T47D (cell line): ENCODE measurements at places on chromosomes 12 and 14.

DNA sequence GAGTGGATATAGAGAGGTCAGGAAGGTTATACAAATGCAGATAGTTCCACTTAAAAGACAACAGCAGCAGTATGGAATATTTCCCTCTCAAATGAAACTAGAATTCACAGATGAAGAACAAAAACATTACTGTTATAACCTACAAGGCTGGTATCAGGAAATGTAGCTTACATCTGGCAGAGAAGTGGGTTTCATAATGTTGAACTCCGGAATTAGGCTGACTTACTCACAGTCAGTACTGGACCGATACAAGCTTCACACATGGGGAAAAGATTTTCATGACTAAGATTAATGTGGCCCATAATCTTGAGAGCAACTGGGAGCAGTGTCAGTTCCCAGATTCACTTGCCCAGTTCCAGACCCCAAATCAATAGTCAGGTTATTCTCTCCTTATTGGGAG, 353.9 kb downstream of the DUSP6 start:
- DNase-seq = no peak

- no peak for DNase-seq
Observed at GRCh38 chr14:69675245-69675583, 63.8 kb downstream of the SUSD6 start.

DNA sequence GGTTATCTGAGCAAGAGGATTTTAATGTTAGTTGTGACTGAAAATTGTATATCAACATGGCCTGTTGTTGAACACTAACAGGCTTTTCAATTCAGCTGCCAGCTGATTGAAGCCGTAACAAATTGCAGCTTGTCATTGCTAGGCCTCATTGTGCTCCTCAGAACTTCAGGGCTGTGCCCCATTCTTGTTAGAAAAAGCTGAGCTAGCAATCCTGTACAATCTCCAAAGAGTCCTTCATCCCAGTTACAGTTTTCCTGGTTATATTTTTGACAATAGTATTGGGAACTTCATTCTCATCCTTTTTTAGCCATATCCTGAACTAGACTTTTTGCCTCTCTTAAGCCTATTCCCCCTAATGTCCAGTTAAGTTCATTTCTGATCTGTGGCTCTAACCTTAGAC, 564.1 kb upstream of the ATXN7L3B start:
- DNase-seq = no peak

DNA sequence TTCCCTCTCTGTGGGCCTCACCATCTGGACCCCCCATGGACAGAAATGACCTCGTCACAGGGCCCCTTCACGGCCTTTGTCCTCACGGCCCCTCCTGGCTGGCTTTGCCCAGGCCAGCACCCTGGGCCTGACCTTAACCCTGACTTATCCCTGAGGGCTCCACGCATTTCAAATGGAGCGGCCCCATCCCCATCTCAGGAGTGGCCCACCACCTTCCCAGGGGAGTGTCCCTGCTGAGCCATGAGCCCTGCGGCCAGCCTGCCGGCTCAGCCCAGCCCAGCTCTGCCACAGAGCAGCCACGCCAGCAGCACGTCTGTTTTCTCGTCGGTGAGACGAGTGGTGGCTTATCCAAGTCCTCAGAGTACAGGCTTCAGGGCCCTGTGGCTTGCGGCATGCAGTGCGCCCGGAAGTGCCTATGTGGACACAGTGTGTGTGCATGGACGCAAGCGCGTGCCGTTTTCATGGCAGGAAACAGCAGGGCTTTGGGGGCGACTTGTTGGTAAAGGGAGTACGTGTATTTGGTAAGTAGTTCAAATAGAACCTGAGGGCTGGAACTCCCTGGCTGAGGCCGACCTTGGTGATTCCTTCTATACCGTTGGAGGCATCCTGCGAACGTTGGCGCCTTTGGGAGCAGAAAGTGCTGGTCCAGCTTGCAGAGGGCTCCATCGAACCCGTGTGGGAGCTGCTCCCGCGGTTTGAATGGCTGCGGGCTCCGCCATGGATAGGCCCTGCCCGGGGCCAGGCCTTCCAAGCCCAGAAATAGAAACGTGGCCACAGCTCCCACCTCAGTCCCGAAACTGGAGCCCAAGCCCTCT, 52.1 kb downstream of the LRCOL1 start:
- no peak for DNase-seq

- DNase-seq = peak; percentile 79
Observed at GRCh38 chr12:107593713-107594381, 91.8 kb upstream of the PWP1 start.

GRCh38 chr14:53034688-53035230, 83.9 kb upstream of the FERMT2 start:
- no peak for DNase-seq

GRCh38 chr12:93653079-93653478, 24.1 kb upstream of the CRADD start:
- no peak for DNase-seq

DNA sequence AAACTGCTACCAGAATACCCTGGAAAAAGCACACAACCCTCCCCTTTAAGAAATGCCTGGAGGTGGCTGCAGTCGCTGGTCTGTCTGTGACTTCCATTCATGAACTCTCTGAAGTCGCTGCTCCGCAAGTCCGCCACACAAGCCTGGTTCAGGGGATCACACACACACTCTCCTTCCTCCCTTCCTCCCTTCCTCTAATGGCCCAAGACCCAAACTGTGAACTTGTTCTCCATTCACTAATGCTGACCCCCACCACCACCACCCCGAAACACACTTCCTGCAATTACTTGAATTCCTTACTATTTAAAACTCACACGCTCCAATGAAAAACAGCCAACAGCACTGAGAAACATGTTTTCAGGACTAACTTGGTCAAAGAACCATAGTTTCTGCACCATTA, 1.0 kb upstream of the LMO3 start:
- DNase-seq = no peak

DNA sequence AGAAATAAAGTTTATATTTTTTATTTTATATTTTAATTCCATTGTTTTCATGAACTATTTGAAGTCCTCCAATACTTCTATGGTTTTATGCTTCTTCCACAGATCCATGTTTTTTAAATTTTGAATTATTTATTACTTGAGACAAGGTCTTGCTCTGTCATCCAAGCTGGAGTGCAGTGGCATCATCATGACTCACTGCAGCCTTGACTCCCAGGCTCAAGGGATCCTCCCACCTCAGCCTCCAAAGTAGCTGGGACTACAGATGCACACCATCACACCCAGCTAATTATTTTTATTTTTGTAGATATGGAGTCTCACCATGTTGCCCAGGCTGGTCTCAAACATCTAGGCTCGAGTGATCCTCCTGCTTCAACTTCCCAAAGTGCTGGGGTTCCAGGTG, 28.8 kb upstream of the DLGAP5 start:
- no peak for DNase-seq

DNA sequence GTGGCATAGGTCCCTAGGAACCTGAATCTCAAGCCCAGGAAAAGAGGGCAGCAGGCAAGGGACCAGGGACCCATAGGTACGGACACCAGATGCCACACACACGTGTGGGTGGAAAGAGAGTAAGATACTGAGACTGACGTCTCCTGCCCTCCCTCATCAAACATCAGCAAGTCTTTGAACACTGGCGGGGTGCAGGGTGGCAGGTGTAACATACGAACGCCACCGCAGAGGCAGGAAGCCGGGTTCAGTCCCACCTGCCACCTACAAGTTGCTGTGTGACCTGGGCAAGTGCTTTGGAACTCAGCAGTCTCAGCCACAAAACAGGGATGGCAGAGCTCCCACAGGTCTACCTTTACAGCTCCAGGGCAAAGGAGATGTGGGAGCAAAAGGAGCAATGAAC, 11.1 kb downstream of the ACTN1 start:
- DNase-seq = no peak

DNA sequence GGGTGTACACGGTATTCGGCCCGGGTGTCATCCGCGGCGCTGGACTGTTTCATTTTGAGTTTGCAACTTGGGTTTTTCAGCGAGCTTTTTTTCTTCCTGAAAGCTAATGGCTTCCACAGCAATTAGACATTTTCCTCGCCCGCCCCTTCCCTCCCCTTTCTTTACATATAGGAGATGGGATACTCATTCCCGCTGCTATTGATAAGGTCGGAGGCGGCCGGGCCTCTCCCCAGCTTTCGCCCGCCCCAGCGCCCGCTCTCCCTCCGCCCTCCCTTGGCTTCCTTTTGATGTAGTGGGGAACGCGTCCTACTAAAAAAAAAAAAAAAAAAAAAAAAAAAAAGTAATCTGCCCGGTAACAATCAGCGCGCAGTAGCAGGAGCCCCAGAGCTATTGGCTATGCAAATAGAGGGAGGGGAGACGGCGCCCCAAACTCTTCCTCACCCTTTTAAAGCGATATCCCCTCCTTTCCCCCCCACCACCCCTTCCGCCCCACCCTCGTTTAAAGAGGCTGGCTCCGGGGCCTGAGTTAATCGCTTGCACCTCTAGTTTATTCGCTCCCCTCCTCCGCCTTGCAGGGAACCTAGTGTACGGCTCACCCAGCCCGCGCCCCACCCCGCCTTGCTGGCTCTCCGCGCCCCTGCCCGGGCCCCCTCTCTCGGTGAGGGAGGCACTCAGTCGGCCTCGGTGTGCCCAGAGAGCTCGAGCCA, 1.7 kb upstream of the CCND2 start:
- no peak for DNase-seq

DNA sequence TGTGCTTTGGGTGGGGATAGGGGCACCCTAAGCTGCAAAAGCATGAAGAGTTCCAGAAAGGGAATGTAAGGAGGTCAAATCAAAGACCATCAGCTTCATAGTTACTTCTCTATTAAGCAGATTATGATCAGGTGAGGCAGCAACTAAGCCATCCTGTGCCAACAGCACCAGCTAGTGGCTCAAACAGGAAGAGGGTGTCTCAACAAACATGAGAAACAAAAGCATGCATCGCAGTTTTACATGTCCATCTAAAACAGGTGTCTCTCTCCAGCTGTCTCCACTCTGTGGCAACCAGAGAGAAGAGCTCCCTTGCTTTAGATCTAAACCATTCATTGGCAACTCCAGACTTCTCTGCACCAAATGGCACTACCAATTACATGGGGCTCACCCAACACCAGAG, 52.9 kb downstream of the ACTN1 start:
- peak; percentile 40 for DNase-seq

GRCh38 chr12:102992297-102992696, 34.8 kb downstream of the ASCL1 start:
- no peak for DNase-seq

- DNase-seq = no peak
Observed at GRCh38 chr12:2749580-2749979, 45.2 kb upstream of the FKBP4 start.

DNA sequence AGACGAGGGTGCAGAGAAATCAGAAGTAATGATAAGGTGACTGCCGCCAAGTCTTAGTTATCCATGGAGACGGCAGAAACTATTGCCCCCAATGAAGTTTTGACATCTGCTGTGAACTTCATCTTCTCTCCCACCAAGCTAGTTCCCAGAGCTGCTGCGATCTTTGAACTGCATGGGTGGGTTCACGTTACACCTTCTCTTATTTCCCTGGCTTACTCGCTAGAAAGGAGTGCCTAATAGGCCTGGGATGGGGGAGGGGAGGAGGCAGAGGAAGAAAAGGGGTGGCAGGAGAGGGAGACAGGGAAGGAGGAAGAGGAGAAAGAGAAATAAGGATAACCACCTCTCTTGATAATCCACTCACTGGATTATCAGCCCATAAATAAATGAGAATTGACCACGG, 157.1 kb downstream of the NTF3 start:
- DNase-seq = no peak

DNA sequence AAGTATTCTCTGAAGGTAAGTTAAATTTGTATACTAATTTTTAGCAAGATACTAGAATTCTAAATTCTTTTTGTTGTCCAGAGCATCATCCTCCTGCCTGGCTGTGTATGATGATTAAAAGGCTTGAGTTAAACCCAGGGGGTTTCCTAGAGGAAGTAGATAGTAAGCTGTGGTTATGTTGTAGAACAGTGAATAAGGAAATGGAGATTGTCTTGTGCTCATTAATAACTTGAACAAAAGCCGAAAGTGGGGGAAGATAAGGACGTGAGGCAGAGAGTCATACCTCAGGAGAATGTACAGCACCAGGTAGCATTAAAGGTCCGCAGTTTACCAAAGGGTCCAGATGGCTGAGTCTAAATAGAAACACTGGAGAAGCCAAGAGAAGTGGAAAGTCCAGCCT, 42.0 kb downstream of the CKB start:
- DNase-seq = no peak
